ENCODE measurements at places on chromosomes 3 and 15. TPM values are rescaled to one million over a fixed set of nuclear protein-coding genes. Genes with fewer than 3 reads are reported as not detected.

The GOLGA8N gene
- 8.1 TPM for total RNA-seq

The RGMA gene
- total RNA-seq, result 0.15 TPM

The PYGO1 gene
- 0.06 TPM for total RNA-seq

The LRRC31 gene
- total RNA-seq, result not detected

The ATG7 gene
- 34.2 TPM for total RNA-seq

The ACAN gene
- total RNA-seq, result not detected

The PRR20G gene
- total RNA-seq, result not detected

The SAMD7 gene
- total RNA-seq, result not detected

The CIP2A gene
- total RNA-seq, result 57.5 TPM

The DCLK3 gene
- not detected for total RNA-seq

The POPDC2 gene
- 2.9 TPM for total RNA-seq

The TEX264 gene
- 81.4 TPM for total RNA-seq

The AEN gene
- 52.5 TPM for total RNA-seq

The GPR149 gene
- total RNA-seq, result not detected

The UROC1 gene
- total RNA-seq, result not detected

The ISLR gene
- total RNA-seq, result not detected

The LIPC gene
- total RNA-seq, result 3.9 TPM

The USP19 gene
- total RNA-seq, result 72.6 TPM

The ZIC4 gene
- total RNA-seq, result not detected

The CSTA gene
- not detected for total RNA-seq

The SLC12A1 gene
- not detected for total RNA-seq

The FEZF2 gene
- not detected for total RNA-seq

The EPHA6 gene
- not detected for total RNA-seq

The C3orf33 gene
- total RNA-seq, result 0.72 TPM

The C3orf18 gene
- total RNA-seq, result 29.0 TPM

The GNAT1 gene
- not detected for total RNA-seq

The CLCN2 gene
- total RNA-seq, result 3.0 TPM

The KIF7 gene
- 0.67 TPM for total RNA-seq

The CLEC3B gene
- total RNA-seq, result 0.30 TPM

The NPTN gene
- 50.6 TPM for total RNA-seq

The GOLGA6L7 gene
- not detected for total RNA-seq

The TAGLN3 gene
- 0.47 TPM for total RNA-seq

The FOXB1 gene
- 0.54 TPM for total RNA-seq

The APBA2 gene
- total RNA-seq, result 19.2 TPM

The ANKDD1A gene
- 0.87 TPM for total RNA-seq

The ARHGEF3 gene
- total RNA-seq, result 109 TPM

The SSUH2 gene
- total RNA-seq, result not detected

The IGF2BP2 gene
- total RNA-seq, result 0.62 TPM
